ENCODE measurements at places on chromosomes 2 and 18. TPM values are rescaled to one million over a fixed set of nuclear protein-coding genes. Genes with fewer than 3 reads are reported as not detected.
A peak's percentile ranks its signal among the peaks of the same experiment; 100 is the strongest.

DNA sequence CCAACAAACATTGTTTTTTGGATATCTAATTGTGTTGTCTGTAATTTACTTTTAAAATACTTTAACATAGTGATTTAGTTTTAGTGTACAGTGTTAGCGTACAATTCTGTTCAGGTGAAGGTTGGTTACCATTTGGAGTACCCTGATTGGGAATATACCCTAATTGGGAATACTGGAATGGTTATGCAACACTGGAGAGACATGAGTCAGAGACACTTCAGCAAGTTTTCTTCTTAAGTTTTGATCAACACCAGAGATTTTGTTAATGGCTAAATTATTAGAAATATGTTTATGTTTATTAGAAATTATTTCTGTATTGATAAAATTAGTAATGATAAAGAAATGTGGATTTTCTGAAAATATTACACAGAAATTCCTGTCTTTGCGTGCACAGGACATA lies 100.3 kb upstream of the NABP1 start:
- DNase-seq, result no peak

DNA sequence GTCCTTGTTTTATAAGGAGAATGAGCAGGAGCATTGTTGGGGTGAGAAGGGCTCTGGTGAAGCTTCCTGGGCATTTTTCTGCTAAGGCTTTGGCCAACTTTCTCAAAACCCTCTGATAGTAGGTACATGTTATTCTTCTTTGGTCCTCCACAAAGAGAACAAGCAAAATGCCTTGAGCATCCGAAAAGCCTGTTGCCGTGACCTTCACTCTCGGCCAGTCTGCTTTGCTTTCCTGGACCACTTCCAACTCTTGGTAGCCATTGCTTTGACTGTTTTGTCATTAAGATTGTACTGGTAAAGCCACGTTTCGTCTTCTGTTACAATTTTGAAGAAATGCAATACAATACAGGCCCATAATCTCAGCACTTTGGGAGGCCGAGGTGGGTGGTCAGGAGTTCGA lies 27.4 kb upstream of the ALLC start:
- no peak for DNase-seq

Gene EFR3B
- total RNA-seq, result under 0.01 TPM

- DNase-seq, result peak; percentile 58
These were observed 259.2 kb downstream of the IKZF2 start for GRCh38 chr2:212892193-212892592.

- peak; percentile 5 for DNase-seq
These were observed 36.5 kb upstream of the CYTIP start for GRCh38 chr2:157480182-157480961.

Gene COL5A2
- total RNA-seq, result 693 TPM

Gene L3MBTL4
- not detected for total RNA-seq

DNA sequence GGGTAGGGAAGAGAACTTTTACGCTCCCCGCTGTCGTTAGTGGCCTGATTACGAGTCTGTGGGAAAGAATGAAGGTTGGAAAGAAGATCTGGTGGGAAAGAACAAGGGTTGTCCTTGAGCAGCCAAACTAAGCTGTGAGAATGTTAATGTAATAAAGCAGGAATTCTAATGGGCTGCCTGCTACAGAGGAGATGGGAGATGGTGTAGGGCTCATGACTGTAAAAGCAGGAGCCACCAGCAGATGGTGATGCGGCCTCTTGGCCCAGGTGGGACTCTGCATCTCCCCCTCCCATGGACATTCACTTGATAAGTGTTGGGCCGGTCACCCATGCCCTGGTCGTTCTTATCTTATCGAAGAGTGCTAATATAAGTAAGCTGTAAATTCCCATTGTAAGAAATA lies 150.0 kb downstream of the NEDD4L start:
- no peak for DNase-seq

DNA sequence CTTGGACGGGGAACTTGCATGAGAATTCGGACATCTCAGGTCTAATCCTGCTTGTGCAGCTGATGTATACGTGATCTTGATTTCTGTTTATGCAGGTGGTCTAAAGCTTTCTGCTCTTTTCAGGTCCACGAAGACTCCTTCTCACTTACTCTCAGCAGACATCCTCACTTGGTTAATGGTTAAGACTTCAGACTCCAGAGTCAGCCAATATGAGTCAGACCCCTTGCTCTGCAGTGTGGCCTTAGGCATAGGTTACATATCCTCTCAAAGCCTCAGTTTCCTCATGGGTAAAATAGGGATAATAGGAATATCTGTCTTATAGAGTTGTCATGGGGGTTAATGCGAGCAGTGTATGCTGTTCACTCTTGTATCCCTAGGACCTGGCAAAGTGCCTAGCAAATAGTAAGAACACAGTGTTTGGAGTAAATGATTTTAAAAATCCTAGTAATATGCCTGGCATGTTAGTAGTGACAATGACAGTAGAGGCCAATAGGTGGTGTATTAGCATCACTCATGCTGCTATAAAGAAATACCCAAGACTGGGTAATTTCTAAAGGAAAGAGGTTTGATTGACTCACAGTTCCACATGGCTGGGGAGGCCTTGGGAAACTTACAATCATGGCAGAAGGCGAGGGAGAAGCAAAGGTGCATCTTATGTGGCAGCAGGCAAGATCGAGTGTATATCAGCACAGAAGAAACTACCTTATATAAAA lies 42.3 kb downstream of the XRCC5 start:
- DNase-seq, result no peak

DNA sequence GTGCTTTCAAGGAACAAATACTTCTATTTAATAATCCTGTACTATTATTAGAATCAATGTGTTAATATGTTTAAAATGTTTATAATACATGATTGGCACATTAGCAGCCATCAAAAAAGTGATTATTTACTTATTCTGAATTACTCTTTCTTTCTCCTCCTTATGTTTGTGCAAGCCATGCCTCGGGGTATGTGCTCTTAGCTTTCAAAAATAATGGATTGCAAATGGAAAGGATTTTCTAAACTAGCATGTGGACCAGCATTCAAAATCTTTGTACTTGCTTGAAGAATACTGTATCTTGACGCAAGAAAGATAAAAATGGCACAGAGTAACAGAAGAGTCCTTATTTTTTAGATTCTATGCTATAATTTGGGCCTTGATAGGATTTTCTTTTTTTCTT lies 156.5 kb downstream of the CDH7 start:
- no peak for DNase-seq

- DNase-seq, result no peak
These were observed 76.2 kb downstream of the WDR7 start for GRCh38 chr18:56727399-56727798.

Gene CKAP2L
- total RNA-seq, result 6.8 TPM

DNA sequence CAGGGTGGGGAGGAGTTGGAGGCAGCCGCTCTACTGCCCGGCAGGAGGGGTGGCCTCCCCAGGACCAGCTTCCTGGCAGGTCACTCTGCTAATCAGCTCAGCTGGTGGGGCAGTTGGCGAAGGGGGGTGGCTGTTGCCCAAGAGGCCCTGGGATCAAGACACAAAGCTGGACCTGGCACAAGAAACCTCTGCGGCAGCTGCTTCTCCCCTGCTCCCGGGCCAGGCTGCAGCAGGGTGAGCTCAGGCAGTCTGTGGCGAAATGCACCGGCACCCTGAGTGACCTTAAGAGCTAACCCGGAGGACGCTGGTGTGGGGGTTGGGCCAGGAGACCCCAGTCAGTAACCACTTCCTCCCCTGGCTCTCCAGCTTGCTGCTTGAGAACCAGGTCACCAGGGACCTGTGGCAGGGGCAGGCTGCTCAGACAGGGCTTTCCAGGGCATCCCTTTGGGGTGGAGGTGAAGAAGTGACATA lies 31.1 kb downstream of the TOGARAM2 start:
- peak; percentile 65 for DNase-seq

DNA sequence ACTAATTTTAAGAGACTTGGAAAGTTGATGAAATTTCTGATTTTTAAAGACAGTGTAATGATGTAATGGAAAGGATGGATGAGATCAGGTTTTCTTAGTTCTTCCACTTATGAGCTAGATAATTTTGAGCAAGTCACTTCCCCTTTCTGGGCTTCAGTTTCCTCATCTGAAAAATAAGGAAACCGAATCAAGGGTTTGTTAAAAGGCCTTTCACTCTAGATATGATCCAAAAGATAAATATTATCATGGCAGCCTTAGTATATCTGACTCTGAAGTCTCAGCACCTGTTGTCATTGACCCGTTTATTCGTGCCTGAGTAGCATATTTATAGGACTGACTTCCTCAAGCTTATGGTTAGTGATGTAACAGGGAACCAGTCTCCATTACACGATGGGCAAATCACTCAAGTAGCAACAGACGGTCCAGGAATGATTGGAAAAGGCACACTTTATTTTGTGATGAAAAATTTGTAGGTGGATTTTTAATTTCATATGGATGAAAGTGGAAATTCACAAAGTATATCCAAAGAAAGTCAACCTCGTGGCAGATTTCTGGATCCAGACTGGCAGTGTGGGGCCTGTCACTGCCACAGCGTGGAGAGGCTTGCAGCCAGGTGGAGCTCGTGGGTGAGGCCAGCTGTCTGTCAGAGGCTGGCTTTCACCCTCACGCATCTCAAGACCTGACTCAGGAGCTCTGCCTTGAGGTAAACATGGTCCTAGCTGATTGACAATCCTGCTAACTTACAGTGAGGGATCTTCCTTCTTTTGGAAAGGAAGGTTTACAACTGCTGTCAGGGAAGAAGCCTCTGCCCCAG lies 137.9 kb upstream of the CXCR4 start:
- no peak for DNase-seq

Gene DTNA
- 6.8 TPM for total RNA-seq

Gene ARHGEF33
- 0.43 TPM for total RNA-seq

GRCh38 chr2:71070294-71071093 lies 2.0 kb downstream of the NAGK start:
- DNase-seq, result peak; percentile 38

DNA sequence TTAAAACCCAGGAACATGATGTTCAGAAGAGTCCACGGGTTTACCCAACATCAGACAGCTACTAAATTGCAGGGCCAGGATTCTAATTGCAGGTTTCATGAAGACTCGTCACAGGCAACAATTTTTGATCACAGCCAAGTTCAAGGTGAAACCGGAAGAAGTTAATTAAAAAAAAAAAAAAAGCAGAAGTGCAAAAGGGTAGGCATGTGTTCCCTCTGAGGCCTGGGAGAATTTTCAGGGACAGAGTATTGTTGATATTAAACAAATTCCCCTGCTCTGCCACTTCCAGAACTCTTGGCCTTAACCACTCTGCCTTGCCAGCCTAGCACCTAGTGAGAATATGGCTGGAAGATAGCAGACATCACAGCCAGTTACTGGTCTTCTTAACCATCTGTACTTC lies 99.4 kb upstream of the TRIB2 start:
- DNase-seq, result no peak

DNA sequence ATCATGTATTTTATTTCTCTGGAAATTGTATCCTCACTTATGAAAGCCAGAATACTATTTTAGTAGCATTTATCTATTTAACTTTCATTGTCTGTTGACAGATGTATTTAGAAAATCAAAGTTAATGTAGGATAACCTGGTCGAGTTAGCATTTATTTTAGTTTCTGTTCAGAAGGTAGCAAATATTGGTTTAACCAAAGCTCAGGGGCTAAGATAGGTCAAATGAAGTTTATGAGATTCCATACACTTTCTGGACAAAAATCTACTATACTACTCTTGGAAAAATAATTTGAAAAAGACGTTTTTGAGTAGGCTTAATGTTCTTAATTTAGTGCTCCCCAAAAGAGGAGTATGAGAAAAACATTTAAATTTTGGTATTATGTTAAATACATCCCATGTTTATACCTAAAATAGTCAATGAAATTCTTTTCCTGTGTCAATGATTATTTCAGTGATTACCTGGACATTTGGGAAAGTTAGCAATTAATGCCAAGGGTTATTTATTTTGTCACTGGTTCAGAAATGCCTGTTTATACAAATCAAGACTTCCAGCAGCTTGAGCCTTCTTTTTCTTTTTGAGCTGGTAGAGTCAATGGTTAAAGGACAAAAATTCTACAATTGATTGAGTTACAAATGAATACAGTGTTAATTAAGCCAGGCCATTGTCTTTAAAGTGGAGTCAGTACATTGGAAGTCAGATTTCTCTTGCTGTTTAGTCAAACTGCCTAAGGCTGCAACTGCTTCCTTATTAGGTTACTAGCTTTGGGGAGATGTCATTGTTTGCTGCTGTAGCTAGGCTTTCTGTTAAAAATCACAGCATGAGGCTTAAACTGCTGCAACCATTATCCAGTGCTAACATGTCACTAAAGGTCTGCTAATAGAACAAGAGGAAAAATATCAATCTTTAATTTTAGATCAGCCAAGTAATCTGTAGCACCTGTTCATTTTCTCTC lies 182.3 kb downstream of the CAMKMT start:
- peak; percentile 21 for DNase-seq

Data from fibroblast of villous mesenchyme (primary cell).